Cardiac septum (tissue), 1 donor: ENCODE measurements at places on chromosomes 11 and 22. TPM values are rescaled to one million over a fixed set of nuclear protein-coding genes. Genes with fewer than 3 reads are reported as not detected.

FZD4 gene
- total RNA-seq: 14.4 TPM

DNA sequence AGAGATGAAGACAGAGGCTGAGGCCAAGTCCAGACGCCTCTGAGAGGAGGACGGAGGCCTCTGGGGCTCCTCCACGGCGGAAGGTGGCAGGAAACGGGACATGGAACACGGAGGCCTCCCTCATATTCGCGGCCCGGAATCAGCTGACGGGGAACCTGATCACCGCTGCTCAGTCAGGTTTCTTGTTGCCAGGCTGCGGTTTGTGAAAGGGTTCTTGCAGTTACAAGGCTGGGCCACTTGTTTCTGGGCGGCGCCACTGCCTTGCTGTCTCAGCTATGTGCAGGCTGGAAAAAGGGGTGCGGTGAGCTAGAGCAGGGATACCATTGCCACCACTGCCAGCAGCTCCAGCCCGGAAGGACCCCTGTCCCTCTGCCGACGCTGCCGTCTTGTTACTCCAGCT is 10.0 kb upstream of the MMP1 start:
- DNase-seq: no peak

PATE2 gene
- total RNA-seq: not detected

- DNase-seq: no peak
Measured at GRCh38 chr11:7511401-7511800, 2.4 kb upstream of the PPFIBP2 start.

IFITM1 gene
- 123 TPM for total RNA-seq
